ENCODE measurements at places on chromosomes 3 and 15. TPM values are rescaled to one million over a fixed set of nuclear protein-coding genes. Genes with fewer than 3 reads are reported as not detected.

GRCh38 chr3:18438586-18438985 is 13.4 kb upstream of the SATB1 start:
- H3K27ac ChIP-seq = no peak overlapping the region
- H3K36me3 ChIP-seq = no peaks in the 10 kb centered on the region
- peaks cover 6% of the 10 kb centered on the region for H3K4me1 ChIP-seq
- no peak for DNase-seq

GRCh38 chr15:98525661-98526001 is 122.7 kb upstream of the IGF1R start:
- DNase-seq = no peak
- H3K4me3 ChIP-seq = no peak overlapping the region
- H3K27ac ChIP-seq = no peak overlapping the region
- H3K36me3 ChIP-seq = no peaks in the 10 kb centered on the region

- H3K36me3 ChIP-seq = no peaks in the 10 kb centered on the region
- no peak overlapping the region for H3K4me3 ChIP-seq
- no peaks in the 10 kb centered on the region for H3K4me1 ChIP-seq
- no peaks in the 10 kb centered on the region for H3K27me3 ChIP-seq
Measured at GRCh38 chr3:11917051-11917450, 70.4 kb upstream of the TAMM41 start.

DNA sequence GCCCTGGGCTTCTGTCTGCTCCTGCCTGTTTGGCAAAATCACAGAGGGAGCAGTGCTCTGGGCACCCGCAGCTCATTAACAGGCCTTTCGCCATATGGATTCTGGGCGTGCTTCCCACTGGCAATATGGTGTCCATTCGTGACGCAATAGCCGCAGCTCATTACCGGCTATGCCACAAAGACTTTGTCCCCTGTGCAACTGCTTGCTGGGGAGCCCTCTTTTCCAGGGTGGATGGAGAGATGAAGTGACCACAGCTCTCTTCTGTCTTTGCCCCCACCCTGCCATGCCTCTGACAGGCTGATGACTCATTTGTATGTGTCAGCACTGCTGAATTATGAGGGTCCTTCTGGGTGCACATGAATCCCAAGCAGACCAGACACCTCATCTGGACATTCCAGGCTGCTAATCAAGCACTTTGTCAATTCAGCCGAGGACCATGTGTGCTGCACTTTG is 214.3 kb upstream of the FEZF2 start:
- no peaks in the 10 kb centered on the region for H3K27me3 ChIP-seq
- peak overlapping the region; percentile 92 for H3K27ac ChIP-seq
- no peaks in the 10 kb centered on the region for H3K36me3 ChIP-seq
- peaks cover 27% of the 10 kb centered on the region for H3K4me1 ChIP-seq

- H3K4me3 ChIP-seq = no peak overlapping the region
- no peak overlapping the region for H3K27ac ChIP-seq
- no peaks in the 10 kb centered on the region for H3K36me3 ChIP-seq
- H3K4me1 ChIP-seq = no peaks in the 10 kb centered on the region
- H3K27me3 ChIP-seq = no peaks in the 10 kb centered on the region
- DNase-seq = no peak
Measured at GRCh38 chr3:122298239-122298638, 26.8 kb upstream of the CSTA start.

The PPCDC gene
- 7.5 TPM for total RNA-seq

The GPR27 gene
- 2.0 TPM for total RNA-seq

DNA sequence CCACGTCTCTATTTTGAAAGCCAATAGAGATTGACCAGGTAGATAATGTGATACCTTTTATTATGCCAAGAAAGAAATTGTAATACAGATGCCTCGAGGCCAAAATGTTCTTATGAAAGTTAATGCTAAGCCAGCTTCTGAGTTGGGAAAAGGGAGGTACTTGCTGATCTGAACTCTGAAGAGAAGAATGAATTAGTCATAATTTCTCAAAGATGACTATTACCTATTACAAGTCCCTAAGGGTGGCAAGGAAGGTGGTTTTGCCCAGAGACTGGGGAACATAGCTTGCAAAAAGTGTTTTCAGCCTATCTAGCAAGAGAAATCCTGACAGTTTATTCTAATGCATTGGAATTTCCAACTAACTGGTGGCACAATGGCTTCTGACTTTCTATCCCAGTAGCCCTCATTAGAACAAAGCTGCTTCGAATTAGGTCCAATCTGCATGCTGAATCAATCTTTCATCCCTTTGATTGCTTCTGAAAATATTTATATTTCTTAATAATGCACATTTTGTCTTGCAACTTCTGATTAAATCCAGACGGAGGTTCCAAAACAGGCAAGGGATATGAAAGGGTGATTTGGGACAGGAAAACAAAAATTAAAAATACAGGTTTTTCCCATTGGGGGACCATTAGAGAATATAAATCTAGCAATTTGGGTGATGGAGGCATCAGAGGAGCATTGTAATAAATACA is 17.7 kb upstream of the NR2F2 start:
- peaks cover 2% of the 10 kb centered on the region for H3K36me3 ChIP-seq
- no peak for DNase-seq
- H3K27me3 ChIP-seq = no peaks in the 10 kb centered on the region
- H3K27ac ChIP-seq = no peak overlapping the region
- no peak overlapping the region for H3K4me3 ChIP-seq
- no peaks in the 10 kb centered on the region for H3K4me1 ChIP-seq

DNA sequence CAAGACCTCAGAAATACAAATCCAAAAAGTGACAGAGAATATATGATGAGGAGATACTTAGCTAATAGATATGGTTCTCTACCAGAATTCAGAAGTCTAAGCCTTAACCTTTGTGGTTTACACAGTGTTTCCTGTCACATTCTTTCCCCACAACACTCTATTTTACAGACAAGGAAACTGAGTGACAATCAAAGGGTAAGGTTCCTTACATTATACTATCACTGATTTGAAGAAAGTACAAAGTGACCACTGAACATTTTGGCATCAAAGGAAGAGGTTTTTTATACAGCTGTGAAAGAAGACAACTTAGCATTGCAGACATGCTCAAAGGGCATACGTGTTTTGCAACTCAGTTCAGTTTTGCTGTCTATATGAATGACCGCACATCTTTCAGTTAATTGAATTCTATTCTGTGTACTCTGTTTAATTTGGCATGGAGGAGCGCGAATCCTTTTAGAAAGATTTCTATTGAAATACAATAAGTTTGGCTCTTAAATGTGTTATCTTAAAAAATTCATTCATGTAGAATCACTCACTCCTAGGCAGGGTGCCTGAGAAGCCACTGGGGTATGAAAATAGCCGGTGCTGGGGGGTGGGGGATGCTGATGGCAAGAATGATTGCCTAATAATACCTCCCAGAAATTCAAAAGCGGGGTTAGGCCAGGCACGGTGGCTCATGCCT is 66.5 kb upstream of the SKOR1 start:
- no peak overlapping the region for H3K27ac ChIP-seq
- peak; percentile 74 for DNase-seq
- H3K36me3 ChIP-seq = no peaks in the 10 kb centered on the region
- no peaks in the 10 kb centered on the region for H3K27me3 ChIP-seq

DNA sequence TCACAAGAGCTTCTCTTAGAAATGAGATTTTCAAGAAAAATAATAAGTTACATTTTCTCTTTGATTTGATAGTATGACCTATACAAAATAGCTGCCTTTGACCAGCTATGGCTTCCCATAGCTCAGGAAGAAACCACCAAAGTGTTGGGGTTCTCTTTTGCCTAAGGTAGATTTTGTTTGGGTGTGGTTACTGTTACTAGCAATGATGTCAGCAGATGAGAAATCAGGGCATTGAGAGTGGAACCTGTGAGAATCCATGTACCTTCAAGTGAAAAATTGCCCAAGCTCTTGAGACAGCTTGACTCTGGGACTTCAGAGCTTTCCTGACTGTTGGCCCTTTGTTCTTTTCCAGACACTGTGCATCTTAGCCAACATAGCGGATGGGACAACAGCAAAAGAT is 45.6 kb downstream of the NME9 start:
- H3K27me3 ChIP-seq = no peaks in the 10 kb centered on the region
- no peak for DNase-seq
- no peaks in the 10 kb centered on the region for H3K4me1 ChIP-seq
- peaks cover 8% of the 10 kb centered on the region for H3K36me3 ChIP-seq

DNA sequence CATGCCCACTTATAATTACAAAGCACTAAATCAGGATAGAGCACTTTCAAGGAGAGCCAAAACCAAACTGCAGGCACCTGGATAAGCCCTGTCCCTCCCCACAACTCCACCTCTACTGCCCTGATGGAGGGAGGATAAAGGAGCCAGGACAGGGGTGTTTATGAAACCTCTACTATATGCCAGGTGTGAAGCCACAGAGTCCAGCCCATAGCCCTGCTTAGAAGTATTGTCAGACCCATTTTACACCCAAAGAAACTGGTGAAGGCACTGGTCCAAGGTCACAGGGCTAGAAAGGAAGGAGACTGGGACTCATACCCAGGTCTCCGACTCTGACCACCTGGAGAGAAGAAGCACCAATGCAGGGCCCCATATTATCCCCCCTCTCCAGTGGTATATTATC is 48.7 kb downstream of the SH3BP5 start:
- peaks cover 2% of the 10 kb centered on the region for H3K36me3 ChIP-seq
- H3K27ac ChIP-seq = no peak overlapping the region
- peaks cover 5% of the 10 kb centered on the region for H3K4me1 ChIP-seq
- H3K27me3 ChIP-seq = no peaks in the 10 kb centered on the region
- no peak for DNase-seq

DNA sequence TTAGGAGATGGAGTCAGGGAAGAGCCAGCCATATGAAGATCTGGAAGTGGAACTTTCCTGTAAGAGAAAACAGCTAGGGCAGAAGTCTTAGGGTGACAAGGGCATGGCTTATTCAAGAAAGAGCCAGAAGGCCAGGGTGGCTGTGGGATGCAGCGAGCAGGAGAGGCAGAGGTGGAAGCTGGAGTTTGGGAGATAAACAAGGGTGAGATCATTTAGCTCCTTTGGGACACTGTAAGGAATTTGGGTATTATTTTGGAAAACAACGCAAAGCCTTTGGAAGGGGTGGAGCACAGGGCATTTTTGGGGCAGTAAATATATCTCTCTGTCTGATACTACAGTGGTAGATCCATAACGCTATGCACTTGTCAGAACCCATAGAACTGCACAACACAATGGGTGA is 5.0 kb upstream of the IL16 start:
- H3K27me3 ChIP-seq = peaks cover 5% of the 10 kb centered on the region
- no peak for DNase-seq
- no peak overlapping the region for H3K27ac ChIP-seq
- peaks cover 3% of the 10 kb centered on the region for H3K4me1 ChIP-seq
- no peak overlapping the region for H3K4me3 ChIP-seq
- H3K36me3 ChIP-seq = no peaks in the 10 kb centered on the region

- peak overlapping the region; percentile 43 for H3K27ac ChIP-seq
- H3K27me3 ChIP-seq = no peaks in the 10 kb centered on the region
- peaks cover 6% of the 10 kb centered on the region for H3K4me1 ChIP-seq
- no peak for DNase-seq
- peak overlapping the region; percentile 92 for H3K4me3 ChIP-seq
Measured at GRCh38 chr15:89575656-89576416, 567 bp downstream of the TICRR start.

- H3K36me3 ChIP-seq = no peaks in the 10 kb centered on the region
- H3K27me3 ChIP-seq = no peaks in the 10 kb centered on the region
- H3K4me3 ChIP-seq = no peak overlapping the region
- DNase-seq = no peak
- H3K4me1 ChIP-seq = no peaks in the 10 kb centered on the region
- H3K27ac ChIP-seq = no peak overlapping the region
Measured at GRCh38 chr15:28935316-28935715, 49.5 kb downstream of the APBA2 start.
